Left lobe of liver (tissue), 2 donors: ENCODE measurements at places on chromosomes 2 and 18.

DNA sequence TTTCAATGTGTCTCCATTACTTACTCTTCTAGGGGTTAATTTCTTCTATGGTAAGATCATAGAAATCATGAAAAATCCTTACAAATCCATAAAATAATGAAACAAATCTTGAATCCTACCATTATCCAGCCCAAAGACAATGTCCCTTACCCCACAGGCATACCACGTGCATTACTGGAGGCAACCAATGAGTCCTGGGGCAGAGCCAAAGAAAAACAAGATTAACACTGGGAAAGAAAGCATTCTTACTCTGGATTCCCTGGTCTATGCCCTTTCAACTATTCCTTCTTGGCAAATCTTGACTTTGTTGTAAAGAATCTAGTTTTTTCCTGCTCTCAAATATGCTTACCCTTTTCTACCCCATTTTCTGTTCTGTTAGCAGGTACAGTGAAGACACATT, 3.1 kb upstream of the GALNT1 start:
- no peak for DNase-seq

DNA sequence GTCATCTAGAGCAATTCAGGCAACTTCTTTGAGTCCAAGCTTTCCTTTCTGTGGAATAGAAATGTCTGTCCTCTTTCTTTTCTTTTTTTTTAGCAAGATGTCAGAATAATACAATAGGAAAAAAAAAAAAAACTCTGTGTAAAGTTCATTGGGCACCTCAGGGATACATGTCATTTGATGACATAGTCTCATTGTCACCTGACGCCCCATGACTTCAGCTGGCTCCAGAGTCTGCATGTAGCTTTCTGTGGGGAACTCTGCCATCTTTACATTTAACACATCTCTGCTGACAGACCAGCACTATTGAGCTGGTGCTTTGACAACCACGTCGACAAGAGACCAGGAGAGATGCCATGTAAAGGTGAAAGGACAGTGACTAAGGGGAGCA, 172.5 kb upstream of the KLF7 start:
- no peak for DNase-seq

DNA sequence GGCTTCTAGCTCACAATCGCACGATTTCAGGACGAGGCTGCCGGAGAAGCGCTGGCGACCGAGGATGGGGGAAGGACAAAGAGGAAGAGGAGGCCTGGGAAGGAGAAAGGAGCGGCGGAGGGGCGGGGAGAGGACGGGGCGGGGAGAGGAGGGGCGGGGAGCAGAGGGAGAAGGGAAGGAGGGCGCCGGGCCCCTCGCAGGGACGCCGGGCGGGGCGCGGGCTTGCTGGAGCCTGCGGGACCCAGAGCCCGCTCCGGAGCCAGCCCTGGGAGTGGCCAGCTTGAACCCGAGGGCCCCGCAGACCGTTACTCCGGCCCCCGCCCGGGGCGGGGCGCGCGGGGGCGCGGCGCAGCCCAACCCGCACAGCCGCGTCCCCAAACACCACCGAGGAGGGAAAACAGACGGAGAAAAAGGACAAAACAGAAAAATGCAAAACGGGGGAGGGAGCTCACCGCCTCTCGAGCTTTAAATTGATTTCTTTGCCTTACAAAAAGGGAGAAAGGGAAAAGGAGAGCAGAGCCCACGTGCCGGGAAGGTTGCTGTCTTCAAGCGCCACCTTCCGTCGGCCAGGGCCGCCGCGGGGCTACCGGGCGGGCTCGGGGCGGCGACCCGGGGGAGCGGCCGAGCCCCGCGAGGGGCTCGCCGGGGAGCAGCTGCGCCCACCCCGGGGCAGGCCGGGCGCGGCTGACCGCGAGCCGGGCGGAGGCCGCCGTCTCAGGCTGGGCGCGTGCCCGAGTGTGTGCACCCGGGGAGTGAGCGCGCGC, 781 bp upstream of the SOX11 start:
- no peak for DNase-seq

DNA sequence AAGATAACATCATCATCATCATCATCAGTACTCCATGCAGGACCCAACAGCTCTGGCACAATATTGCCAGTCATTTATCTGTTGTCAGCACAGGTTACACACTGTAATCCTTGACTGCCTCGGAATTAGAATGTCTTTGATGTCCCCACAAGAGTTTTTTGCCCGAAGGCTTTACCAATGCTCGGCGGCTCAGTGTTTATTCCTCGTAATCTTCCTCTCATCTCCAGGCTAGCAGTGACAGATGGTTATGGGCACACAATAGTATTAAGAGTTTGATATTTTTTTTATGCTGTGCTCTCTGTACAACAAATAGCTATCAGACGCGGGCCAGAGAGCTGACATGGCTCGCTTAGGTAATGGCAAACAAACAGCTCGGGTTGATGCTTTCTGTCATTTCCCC, 515.2 kb downstream of the ZEB2 start:
- no peak for DNase-seq

DNA sequence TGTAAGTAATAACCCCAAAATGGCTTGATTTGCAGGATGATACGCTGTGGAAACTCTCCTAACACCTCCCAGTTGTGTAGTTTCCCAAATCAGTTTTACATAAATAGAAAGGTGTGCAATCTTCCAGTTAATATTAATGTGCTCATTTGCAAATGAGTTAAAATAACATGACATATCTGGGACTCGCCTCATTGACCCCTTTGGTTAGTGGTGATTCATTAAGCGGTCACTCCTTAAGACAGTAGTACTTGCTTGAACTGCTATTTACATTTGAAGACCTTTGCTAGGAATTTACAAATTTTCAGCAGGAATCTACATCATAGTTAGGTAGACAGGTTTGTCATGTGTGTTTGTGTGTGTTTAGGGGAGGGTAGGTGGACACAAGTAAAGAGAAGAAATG, 1367.7 kb upstream of the CELF4 start:
- DNase-seq: no peak

GRCh38 chr2:179671043-179671981, 190.1 kb downstream of the ZNF385B start:
- no peak for DNase-seq

- DNase-seq: no peak
These were observed 238.4 kb upstream of the CXCR4 start for GRCh38 chr2:136356125-136357006.

- no peak for DNase-seq
These were observed 251.7 kb upstream of the SIX2 start for GRCh38 chr2:45260946-45261345.

DNA sequence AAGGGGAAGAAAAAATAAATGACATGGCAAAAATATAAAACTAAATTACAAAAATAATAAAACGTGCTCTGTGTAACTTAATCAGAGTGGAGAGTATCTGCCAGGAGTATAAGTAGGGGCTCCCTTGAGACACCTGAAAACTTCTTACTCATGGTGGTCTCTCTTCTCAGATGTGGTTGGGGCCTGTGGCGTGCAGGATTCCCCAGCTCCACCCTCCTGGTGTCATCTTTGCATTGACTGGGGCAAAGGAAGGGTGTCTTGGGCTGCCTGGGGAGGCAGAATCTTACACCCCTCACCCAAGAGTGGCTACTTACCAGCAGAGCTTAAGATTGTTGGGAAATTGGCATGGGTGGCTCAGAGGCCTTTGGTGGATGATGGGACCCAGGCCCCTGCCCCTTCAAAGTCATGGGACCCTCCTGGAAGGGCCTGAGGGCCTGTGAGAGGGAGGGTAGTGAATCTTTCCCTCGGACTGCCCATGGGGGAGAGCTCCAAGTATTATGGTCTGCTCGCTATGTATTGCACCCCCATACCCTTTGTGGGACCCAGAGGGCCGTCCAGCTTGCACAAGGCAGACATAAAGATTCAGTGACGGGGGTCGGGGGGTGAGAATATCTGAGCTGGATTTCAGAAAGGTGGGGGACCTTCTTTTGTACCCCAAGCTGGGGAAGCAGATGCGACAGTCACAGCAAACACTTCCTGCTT, 6.9 kb upstream of the TRAF3IP1 start:
- no peak for DNase-seq

DNA sequence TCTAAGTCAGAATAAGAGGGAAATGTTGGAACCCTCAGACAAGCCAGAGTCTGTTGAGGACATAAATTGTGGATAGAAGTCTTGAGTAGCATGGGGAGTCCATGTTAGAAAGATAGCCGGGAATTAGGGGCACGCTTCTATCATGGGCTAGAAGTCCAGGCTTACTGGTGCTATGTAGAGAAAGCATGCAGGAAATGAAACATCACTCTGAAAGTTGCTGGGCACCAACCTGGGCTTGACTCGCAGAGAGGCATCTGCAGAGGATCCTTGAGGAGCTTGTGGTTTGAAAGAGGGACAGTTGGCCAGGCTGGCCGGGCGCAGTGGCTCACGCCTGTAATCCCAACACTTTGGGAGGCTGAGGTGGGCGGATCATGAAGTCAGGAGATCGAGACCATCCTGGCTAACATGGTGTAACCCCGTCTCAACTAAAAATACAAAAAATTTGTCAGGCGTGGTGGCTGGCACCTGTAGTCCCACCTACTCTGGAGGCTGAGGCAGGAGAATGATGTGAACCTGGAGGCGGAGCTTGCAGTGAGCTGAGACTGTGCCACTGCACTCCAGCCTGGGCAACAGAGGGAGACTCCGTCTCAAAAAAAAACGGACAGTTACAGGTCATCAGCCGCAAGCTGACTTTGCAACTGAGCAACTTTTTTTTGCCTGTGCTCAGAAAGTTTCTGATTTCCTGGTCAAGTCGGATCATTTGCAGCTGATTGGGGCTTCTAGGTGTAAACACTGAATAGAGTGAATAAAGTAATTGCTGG, 24.9 kb downstream of the CERS6 start:
- DNase-seq: no peak

GRCh38 chr2:381941-382727, 94.2 kb upstream of the ALKAL2 start:
- DNase-seq: no peak

DNA sequence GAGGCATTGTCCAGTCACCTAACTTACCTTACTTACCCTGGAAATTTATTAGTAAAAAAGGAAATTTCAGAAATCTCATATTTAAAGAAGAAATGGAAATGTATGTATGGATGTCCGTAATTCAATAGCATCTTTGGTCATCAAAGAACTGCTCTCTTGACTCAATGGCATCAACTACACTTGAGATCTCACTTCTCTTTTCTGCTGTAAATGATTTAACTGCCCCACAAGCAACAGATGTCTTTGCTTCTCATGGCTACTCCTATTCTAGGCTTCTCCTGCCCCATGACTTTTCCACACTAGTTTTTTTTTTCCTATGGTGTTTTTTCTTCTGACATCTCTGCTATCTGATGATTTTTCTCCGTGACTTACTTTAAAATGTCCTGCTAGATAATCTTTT, 34.0 kb upstream of the ERMN start:
- no peak for DNase-seq
